ENCODE measurements at places on chromosomes 12 and 14. TPM values are rescaled to one million over a fixed set of nuclear protein-coding genes. Genes with fewer than 3 reads are reported as not detected.

The ZNF891 gene
- 0.39 TPM for total RNA-seq

The HECTD1 gene
- total RNA-seq = 122 TPM

The BBOF1 gene
- 0.92 TPM for total RNA-seq

The RHEBL1 gene
- total RNA-seq = 2.3 TPM

- DNase-seq = no peak
Observed at GRCh38 chr14:73997944-73998447, 21.1 kb downstream of the ENTPD5 start.

- no peak for DNase-seq
Observed at GRCh38 chr12:56346675-56347074, 8.0 kb downstream of the IL23A start.

- DNase-seq = no peak
Observed at GRCh38 chr12:1445807-1446206, 148.6 kb downstream of the FBXL14 start.

- no peak for DNase-seq
Observed at GRCh38 chr14:40188006-40188405, 755.8 kb upstream of the FBXO33 start.

DNA sequence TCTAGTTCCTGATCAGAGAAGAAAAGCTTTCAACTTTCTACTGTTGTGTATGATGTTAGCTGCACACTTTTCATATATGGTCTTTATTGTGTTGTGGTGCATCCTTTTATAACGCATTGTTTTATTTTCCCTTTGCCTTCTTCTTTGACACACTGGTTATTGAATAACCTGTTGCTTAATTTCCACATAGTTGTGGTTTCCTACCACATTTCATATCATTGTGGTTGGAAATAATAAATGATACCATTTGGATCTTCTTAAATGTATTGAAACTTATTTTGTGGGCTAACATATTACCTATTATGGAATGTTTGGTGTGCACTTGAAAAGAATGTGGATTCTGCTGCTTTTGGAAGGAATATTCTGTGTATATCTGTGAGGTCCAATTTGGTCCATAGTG, 64.9 kb downstream of the GPHN start:
- no peak for DNase-seq

DNA sequence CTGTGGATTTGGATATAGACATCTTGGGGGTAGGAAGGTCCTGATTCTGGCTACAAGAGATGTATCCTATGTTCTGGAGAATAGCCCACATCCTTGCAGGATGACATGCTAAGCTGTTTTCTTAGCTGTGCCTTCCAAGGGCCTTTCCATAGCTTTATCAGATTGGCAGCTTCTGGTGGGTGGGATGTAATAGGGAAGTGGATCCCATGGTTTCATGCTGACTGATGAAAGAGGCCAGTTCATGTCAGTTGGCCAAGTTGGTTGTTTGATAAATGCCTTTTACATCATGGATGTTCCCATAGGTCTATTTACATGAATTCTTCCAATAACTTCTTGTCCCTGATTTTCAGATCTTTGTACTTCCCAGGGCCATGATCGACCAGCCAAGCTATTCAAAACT, 169.1 kb upstream of the RMST start:
- DNase-seq = no peak

GRCh38 chr12:28937196-28937595, 211.9 kb upstream of the FAR2 start:
- DNase-seq = no peak

GRCh38 chr14:79660053-79660939, 551.0 kb downstream of the DIO2 start:
- no peak for DNase-seq

- DNase-seq = no peak
Observed at GRCh38 chr12:32025906-32026305, 66.7 kb downstream of the RESF1 start.

DNA sequence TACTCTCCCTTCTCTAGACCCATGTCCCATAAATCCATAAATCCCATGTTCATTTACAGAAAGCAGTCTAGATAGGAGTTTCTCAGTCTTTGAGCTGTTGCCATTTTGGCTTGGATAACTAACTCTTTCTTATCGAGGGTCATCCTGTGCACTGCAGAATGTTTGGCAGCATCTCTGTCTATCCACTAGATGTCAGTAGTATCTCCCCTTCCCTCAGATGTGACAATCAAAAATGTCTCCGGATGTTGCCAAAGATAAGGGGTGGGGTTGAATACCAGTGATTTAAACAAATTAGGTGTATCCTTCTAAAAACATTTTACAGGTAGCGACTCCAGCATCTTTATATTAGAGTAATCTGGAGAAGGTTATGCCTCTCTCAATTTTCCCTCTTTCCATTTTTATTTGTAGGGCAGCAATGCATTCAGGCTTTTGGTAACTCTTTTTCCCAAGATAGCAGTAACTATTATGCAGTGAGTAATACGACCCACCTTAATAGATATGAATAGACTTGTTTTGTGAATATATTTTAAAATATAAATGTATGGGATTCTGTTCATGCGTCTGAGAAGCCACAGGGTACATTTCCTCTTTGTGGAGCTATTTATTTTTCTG, 100.7 kb downstream of the LRRK2 start:
- no peak for DNase-seq

- DNase-seq = no peak
Observed at GRCh38 chr12:83042441-83043200, 355.9 kb downstream of the TMTC2 start.

- DNase-seq = no peak
Observed at GRCh38 chr12:132444957-132445883, 44.7 kb upstream of the FBRSL1 start.

- DNase-seq = no peak
Observed at GRCh38 chr12:131896811-131897270, 2.4 kb downstream of the ULK1 start.

DNA sequence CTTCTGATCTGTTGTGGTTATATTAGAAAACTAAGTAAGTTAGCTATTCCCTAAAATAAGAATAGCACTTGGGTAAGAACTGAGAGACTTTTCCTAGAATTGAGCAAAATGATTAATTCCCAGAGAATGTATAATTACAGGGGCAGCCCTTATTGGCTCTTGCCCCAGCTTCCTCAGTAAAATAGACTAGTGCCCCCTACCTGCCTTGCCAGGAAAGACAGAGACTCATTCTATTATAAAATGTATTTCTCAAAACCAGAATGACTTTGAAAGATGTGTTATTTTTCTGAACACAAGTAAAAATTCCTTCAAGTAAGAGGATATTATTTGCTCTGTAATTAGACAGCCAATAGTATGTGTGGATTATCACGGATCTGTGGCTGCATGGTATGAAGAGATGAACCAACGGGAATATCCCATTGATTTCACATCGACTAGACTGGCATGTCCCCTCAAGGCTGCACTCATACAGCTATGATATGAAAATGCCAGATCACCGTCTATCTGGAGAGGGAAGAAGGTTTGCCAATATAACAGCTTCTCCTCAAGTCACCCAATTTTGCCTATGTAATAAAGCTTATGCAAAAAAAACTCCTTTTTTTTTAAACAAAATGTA, 7.4 kb upstream of the GLRX5 start:
- no peak for DNase-seq

GRCh38 chr14:68337279-68337678, 455.6 kb downstream of the ZFP36L1 start:
- DNase-seq = no peak

DNA sequence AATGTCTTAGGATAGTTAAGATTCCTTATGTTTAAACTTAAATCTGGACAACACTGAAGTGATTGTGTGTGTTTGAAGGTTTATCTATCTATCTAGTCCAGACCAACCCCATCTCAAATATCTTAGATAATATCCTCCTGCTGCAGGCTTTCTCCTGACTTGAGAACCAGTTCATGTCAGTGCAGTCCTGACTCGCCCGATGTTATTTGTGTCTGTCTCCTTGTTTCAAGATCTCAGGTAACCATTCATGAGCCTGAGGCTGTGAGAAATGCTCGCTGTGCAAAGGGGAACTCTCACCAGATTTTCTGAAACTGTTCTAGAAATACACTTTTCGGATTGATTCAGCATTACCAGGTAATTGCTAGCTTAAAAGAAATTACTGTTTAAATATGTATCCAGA, 356.2 kb downstream of the SNAPC1 start:
- DNase-seq = no peak

DNA sequence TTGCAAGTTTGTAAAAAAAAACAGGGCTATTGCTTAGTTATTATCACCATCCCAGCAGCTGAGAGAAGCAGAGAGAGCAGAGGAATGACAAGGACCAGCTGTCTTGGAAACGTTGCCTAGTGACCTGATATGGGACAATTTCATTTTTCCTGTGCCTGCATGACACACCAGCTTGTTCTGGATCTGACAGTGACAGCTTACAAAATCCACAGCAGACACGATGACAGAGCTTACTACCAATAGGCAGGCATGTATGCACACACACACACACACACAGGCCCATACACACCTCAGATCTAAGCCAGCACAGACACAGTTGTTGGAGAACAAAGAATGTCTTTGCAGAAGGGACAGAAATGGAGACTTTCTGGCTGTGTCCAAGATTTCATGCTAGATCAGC, 25.4 kb downstream of the HSPB8 start:
- DNase-seq = no peak

DNA sequence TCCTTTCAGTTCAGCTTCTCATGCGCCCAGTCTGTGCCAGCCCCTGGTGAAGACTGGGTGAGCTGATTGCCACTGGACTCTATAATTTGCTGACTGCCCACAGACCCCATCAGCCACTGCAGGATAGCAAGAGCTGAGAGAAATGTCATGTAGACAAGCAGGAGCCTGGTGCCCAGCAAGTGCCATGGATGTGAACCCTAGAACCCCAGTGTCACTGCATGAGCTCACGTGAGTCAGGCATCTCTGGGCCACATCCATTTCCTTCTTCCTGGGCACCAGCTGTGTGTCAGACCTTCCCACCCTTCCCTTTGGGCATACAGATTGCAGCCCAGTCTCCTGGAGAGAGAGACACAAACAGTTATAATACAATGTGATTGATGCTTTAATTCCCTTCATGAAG, 73.8 kb downstream of the NTF3 start:
- no peak for DNase-seq

GRCh38 chr12:108117163-108117849, 11.8 kb upstream of the WSCD2 start:
- DNase-seq = no peak

DNA sequence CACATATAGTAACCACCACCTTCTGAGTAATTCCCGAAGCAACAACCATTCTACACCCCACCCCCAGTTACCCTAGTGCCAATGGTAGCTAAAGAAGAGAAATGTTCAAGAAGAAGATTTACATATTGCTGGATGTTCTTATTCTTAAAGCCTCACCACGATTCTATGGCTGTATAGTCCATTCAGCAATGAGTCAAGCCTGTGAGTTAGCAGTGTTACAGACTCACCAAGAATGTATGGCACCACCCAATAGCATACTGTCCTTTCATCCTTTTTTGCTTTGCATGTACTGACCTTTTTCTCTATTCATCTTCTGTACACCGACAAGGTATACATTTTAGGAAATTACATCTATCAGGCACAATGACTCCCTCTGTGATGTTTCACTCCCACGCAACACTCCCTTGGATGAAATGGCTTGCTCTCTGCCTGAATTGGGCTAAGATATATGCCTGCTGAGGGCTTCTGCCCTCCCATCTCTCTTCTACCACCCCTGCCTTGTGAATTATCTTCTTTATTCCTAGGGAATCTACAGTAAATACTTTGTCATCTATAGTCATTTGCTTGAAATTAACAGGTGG, 945.8 kb downstream of the DIO2 start:
- no peak for DNase-seq

Measured in glomerular endothelial cell (primary cell).